ENCODE measurements at places on chromosomes 7 and 10.

DNA sequence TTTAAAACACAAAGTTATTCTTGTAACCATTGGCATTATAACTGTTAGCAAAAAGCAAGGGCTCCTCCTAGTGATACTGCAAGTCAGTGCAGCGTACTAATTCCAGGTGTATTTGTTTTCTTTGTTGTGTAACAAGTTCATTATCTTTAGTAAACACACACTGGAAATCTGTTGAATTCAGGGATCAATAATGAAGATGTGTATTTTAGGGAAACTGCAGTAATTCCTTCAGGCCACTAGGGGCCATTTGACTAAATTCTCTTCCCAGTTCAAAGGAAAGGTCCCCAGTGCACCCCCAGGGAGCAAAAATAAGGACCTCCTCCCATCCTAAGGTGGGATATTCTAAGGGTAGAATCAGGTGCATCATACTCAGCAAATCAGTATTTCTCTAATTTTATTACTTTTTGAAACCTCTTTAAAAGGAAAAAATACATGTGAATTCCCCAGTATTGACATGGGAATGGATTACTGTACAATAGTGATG is 158.6 kb upstream of the LYZL1 start:
- DNase-seq: peak; percentile 38

- DNase-seq: no peak
These were observed 126.4 kb upstream of the DKK1 start for GRCh38 chr10:52187521-52188258.

DNA sequence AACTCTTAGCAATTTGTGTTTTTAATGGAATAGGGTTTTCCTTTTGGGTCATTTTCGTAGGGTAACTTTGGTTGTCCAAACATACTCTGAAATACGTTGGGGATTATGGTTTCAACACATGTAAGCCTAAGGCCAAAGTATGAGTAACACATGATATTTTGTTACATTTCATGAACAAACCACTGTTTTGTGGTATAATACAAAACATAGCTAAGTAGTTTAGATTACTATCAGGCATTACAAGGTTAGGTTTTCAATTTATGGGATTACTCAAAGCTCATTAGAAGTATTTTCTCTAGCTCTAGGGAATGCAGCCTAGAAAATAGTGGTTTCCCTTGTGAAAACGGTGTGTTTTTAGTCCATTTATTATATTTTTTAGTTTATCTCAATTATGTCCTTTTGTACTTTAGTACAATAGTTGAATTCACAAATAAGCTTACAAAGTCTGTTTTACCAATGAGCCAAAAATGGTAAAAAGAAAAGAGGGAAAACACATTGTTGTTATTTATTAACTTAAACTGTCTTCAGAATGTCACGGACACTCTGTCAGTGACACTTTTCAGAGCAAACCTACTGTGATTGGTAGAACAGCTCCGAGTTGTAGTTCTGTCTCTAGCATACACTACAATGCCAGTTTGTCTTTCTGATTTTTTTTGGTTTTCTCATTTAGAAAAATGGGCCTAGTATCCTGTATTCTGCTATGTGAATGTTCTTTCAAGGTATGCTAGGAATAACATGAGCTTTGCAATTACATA is 473.7 kb downstream of the SUGCT start:
- DNase-seq: no peak

GRCh38 chr10:107434854-107435253 is 270.3 kb upstream of the SORCS1 start:
- DNase-seq: no peak

- DNase-seq: no peak
These were observed 157.5 kb upstream of the TNS3 start for GRCh38 chr7:47739301-47739875.

DNA sequence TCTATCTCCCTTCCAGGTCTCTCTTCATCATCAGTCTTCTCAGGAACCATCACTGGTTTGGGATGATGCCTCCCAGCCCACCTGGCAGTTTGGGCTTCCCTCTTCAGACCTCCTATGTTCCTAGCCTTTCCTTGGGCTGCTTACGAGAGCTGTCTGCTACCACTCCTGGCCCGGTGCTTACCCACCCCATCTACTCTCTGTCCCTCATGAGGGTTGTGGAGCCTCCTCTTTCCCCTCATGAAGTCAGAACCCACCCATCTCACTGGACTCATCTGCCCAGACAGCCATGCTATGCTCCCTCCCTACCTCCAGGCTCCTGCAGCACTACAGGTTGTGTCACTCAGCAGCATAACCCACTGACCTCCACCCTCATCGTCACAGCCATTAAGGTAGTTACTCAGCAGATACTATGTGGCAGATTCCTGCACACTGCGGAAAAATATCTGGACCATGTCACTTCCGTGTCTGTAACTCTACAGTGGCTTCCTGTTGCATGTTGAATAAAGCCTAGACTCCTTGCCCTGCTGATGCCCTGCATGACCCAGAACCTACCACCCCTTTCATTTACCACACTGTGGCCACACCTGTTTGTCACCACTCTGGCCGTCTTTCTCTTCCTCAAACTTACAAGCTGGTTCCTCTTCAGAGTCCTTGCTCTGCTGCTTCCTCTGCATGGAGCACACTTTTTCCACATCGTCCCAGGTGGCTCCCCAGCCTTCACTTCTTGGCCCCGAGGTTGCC is 2.0 kb downstream of the DBNL start:
- DNase-seq: no peak

DNA sequence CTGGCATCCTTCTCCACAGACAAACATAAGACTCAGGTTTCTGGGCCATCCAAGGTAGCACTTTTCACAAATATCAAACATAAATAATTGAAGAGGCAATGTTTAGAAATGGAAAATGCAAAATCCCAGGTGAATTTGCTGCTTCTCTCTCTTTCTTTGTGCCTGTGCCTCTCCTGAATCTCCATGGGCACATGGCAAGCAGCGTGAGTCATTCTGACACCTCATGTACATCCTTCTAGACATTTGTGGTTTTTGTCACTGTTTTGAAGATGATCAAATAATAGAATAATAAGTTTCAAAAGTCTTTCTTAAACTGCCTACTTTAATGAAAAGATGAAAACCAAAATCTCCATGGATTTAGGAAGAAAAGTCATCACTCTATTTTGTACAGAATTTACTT is 60.3 kb upstream of the RAB11FIP2 start:
- DNase-seq: no peak

DNA sequence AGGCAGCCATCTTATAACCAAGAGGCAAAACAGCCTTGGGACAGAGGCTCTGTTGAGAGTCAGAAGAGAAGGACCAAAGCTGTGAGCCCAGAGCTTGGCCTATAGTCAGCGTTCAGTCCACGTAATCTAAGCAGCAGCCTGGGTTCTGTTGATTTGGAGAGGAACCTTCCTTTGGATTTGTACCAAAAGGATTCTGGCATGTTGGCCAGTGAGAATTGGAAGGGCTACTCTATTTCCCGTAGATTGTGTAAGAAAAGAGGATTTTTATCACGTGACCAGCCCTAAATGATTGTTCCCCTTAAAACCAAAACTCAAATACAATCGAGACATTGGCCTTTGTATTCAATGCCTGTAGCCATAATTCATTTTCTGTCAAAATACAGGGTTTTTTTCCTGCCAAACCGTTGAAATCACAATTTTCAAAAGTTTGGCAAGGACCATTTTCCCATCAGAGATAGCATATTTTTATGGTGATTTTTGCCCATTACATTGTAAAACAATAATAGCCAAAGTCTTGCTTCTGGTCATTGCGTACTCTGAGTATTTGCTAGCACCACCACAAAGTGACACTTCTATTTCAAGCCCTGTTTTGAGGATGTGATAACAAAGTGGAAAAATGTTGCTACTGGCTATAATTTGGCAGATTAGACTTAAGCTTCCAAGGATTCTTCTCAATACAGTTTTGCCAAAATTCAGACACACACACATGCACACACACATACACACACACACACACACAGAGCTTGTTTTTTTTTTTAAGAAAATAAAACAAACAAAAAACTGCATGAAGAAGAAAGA is 23.1 kb upstream of the BMPER start:
- DNase-seq: no peak

GRCh38 chr10:78212786-78213175 is 179.1 kb downstream of the RPS24 start:
- no peak for DNase-seq

DNA sequence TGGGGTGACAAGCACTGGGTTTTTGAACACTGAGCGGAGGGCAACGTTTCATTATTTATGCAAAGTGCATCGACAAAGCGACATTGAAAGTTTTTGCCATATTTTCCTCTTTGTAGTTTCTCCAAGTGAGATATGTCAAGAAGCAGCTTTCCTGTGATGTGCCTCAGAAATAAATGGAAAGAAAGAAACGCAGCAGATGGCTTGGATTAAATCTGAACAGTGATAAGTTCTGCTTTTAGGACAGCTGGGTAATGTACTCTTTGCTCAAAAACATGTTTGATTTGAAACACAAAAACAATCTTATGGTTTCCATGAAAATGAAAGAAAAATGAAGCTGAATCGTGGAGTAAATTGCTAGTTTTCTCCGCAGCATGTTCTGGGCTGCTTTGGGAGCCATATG is 166.3 kb downstream of the PTPRN2 start:
- no peak for DNase-seq

- no peak for DNase-seq
These were observed 2.9 kb upstream of the TMEM225B start for GRCh38 chr7:99594948-99595745.

DNA sequence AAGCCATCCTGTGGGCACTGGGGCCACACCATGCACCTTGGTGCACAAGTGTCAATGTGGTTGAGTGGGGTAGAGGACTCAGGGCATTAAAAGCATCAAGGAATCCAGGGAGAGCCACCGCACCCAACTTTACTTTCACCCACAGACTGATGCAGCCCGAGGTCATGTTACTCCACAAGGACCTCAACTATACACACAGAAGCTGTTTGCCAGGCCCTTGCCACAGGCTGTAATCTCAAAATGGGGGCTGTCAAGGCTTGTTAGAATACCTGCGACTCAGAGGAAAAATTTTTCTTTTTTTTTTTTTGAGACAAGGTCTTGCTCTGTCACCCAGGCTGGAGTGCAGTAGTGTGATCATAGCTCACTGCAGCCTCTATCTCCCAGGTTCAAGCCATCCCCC is 26.5 kb upstream of the KCTD7 start:
- no peak for DNase-seq

DNA sequence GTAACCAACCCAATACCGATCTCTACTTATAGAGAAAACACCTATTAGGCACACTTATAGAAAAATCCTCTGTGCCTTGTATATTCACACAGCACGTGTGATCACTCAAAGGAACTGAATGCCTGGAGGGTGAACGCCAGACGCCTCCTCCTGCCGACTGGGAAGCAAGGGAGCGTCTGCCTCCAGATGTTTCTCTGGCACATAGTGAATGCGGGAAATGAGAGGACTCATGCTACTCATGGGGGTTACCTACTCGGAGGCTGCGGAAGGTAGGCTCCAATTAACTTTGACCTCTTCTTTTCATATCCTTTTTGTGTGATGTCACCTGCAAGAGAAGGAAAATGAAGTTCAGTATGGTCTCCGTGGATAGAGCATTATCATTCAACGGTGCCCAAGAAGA is 203.3 kb downstream of the DIP2C start:
- no peak for DNase-seq

DNA sequence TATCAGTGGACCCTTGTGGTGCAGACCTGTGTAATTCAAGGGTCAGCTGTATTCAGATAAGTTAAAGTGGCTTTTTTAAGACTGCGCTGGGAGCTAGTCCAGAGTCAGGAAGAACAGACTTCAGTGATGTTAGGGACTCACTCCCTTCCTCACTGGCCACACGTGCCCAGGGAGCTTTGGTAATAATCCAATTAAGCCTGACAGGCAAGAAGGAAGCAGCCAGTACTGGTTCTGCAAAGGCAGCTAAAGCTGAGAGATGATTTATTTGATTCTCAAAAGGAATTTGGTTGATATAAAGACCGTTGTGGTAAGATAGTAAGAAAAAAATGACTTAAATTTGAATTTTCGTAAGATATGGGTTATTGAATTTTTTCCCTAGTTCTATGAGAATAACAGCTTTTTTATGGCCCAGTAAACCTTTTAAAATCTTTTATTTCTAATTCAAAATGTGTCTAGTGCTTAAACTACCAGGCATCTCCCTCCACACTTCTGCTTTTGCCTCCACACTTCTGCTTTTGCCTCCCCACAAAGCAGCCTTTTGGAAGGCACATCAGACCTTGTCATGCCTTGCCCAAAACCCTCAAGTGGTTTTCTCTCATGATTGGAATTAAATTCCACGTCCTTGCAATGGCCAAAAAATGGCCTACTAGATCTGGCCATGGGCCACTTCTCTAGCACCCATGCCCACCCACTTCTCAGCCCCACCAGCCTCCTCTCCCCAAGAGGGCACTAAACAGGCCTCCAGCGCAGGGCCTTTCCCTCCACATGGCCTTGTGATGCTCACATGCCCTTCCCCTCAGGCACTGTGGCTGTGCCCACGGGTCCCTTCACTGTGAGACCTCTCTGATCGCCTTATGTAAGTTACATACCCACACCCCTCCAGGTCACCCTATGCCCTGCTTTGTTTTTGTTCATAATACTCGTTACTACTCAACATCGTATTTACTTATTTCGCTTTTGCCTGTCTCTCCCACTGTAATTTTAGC is 92.5 kb downstream of the POU6F2 start:
- DNase-seq: no peak

GRCh38 chr7:41501466-41501865 is 201.4 kb downstream of the INHBA start:
- DNase-seq: no peak

DNA sequence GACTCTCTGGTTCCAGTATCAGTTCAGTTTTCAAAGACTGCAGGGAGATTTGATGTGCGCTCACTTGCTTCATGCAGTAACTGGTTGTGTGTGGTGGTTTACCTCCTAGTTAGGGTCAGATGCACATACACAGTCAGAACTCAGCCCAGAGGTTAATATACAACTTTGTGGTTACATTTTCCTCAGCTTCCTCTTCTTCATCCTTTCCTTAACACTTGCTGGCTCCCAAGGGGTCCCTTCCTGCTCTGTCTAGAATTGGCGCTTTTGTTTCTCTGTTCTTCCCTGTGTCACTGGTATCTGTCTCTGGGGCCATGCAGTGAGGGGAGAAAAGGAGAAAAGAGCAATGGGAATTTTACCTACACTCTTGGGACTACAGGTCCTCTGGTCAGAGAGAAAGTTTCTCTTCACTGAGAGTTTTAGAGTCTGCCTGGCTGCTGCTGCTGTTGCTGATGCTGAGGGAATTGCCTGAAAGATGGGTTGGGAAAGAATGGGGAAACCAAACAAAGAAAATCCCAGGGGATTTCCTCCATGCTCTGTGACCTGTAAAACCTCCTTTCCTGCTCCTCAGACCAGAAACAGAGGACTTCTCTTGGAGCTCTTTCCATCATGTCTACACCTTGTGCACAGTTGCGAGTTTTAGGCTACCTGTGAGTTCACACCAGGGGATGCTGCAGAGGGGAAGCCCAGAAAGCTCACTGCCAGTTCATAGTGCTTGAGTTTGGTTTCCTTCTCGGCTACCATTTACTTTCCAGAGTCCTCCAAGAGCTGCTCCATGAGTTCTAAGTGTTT is 74.6 kb downstream of the WDFY4 start:
- DNase-seq: no peak

DNA sequence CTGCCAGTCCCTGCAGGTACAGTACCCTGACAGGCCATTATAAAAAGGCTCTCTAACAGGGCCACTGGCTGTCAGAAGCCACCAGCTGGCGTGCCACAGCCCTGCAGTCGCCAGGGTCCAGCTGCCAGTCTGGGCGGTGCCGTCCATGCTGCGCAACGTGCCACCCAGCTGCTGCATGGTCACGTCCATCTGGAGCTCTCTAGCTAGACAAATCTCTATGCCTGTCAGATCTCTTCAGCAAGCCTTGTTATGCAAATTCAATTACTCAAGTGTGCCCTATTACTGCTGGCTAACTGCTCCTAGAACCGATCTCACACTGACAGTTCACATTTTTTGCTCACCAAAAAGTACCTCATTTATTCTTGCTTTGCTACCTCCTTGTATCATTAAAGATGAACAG is 75.9 kb downstream of the HIBADH start:
- DNase-seq: no peak

- DNase-seq: no peak
These were observed 188.5 kb upstream of the AGR3 start for GRCh38 chr7:17070231-17070708.
